ENCODE measurements at places on chromosomes 13 and 19. TPM values are rescaled to one million over a fixed set of nuclear protein-coding genes. Genes with fewer than 3 reads are reported as not detected.

DNA sequence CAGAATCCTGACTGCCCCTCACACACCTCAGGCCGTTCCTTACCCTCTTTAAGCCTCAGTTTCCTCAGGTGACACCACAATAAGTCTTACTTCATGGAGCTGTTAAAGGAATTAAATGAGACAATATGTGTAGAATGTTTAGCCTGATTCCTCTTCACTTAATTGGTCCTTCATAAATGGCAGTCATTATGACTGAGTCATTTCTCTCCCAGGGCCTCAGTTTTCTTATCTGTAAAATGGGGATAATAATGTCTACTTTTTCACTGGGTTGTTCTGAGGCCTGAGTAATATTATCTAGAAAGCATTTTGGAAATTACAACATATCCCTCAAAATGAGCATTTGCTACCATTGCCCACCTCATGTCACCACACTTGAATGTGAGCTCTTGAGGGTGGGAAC, 21.6 kb downstream of the POU2F2 start:
- no peak for DNase-seq

DNA sequence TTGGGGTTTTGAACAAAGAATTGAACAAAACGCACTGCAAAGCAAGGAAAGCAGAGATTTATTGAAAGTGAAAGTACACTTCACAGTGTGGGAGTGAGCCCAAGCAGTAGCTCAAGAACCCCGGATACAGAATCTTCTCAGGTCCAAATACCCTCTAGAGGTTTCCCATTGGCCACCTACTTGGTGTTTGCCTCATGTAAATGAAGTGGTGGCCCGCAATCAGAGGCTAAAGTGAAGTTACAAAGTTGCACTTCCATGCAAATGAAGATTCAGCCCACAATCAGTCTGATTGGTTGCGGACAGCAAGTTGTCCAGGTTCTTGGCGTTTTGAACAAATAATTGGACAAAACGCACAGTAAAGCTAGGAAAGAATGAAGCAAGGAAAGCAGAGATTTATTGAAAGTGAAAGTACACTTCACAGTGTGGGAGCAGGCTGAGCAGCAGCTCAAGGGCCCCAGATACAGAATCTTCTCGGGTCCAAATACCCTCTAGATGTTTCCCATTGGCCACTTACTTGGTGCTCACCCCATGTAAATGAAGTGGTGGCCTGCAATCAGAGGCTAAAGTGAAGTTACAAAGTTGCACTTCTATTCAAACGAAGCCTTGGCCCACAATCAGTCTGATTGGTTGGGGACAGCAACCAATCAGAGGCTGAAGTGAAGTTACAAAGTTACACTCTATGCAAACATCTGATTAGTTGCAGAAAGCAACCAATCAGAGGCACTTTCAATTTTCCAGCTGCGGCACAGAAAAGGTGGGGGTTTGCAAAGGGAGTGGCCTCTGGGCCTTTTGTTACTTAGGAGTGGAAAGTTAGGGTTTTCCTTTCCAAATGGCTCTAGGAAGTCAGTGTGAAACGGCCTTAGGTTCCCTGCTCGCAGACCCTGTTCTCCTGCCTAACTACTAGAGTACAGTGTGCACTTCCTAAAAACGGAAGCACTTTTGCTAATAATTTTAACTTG, 4.8 kb upstream of the TM9SF2 start:
- no peak for DNase-seq

GRCh38 chr19:48826606-48827020, 9.7 kb downstream of the HSD17B14 start:
- DNase-seq: no peak

DNA sequence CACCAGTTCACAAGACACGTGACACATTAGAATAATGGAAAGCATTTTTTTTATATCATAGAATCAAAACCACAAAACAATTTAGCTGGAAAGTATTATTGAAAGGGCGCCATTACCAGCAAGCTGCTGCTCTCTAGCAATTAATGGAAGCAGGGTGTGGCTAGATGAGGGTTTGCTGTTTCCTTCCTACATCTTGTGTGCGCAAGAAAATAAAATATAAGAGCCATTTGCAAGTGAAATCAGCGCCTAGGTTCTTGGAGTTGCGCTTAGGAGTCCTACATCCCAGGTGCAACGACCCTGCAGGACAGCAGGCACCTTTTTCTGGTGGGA, 140.9 kb downstream of the ZNF536 start:
- no peak for DNase-seq

DNA sequence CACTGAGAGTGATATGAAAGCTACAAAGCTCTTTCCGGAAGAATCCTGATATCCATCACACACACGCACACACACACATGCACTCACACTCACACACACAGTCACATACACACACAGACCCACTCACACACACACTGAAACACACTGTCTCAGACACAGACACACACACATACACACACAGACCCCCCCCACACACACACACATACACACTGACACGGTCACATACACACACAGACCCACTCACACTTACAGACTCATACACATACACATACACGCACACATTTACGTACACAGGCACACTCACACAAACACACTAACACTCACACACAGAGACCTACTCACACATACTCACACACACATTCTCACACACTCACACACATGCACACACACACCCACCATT, 58.6 kb downstream of the LIG4 start:
- DNase-seq: no peak

- no peak for DNase-seq
Observed at GRCh38 chr13:42477596-42478190, 96.3 kb upstream of the TNFSF11 start.

- no peak for DNase-seq
Observed at GRCh38 chr13:110392510-110393240, 85.6 kb downstream of the COL4A2 start.

DNA sequence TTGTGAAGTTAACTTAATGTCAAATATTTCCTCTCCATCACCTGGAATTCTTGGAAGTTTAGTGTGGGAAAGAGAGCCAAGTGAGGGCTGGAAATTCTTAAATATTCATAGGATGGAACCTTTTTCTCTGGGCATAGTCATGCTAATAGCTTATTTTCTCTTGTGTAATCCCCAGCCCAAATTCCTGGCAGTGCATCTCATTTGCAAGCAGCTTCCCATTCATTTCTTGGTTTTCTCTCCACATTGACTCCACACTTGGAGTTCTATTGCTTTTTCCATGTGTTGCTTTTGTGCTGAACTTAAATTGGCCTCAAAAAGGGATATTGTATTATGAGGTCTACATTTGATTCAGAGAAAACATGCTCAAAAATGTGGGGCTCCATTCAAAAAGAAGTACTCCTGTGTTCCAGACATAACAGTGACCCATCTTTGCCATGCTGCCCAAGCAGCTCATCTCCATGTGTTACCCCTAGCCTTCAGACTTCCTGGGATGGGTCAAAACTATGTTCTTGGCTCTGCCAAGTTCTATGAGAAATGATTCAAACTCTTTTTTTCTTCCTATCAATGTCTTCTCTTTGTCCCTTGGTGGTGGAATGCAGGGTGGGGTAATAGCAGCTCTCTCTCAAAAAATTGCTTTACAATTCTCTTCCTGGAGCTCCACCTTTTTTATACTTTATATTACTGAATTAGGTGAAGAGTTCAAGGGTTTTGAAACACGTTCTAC, 2471.5 kb downstream of the PCDH9 start:
- no peak for DNase-seq

DNA sequence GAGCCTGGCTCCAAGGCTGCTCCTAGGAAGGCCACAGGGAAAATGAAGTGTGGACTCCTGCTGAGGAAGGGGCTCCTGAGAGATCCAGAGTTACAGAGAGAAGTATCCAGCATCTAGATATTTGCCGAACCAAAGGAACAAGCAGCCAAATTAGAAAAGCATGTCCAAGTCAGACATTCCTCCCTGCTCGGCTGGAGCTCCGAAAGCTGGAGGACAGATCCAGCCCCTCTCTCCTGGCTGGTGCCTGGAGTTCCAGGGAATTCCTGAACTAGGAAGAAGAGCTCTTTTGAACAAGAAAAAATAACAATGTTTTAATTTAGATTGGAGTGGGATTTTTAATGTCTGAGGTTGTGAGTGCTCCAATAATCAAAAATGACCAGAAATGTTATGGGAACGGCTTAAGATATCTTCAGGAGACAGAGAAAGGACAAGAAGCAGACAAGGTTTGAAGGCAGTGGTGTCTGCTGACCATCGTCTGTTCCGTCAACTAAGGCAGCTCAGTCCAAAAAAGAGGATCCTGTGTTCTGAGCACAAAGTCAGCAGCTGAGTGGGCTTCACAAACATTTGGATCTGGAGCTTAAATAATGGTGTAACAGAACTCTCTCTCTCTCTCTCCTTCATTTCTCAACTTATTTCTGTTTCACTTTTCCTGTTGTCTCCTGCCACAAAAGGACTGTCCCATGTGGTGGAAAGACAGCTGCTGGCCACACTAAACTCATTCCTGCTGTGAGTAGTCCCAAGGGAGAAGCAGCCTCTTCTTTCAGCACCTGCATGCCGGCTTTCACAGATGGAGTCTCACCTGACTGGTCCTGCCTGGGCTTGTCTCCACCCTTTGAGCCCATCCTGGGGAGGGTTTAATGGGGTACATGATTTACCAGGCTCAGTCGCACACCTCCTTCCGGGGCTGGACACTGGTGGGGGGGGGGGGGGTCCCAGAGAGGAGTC, 31.5 kb upstream of the IRS2 start:
- DNase-seq: no peak

DNA sequence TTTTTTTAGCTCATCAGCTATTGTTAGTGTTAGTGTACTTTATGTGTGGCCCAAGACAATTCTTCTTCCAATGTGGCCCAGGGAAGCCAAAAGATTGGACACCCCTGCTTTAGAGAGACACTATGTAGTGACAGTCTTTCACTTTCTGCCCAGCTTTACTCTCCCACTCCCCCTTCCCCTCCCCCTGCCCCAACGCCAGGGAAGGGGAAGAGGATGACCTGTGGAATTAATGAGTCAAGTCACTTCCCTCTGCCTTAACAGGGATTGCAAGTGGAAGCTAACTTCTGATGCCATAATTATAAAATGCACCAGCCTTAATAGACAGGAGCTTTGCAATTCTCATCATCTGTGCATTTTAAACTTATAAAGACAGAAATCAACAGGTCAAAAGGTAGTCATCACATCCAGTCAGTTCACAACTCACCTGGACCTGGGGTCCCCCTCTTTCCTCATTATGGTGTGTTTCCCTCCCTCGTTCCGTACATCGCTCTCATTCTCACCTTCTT, 1.6 kb downstream of the ZNF415 start:
- no peak for DNase-seq

DNA sequence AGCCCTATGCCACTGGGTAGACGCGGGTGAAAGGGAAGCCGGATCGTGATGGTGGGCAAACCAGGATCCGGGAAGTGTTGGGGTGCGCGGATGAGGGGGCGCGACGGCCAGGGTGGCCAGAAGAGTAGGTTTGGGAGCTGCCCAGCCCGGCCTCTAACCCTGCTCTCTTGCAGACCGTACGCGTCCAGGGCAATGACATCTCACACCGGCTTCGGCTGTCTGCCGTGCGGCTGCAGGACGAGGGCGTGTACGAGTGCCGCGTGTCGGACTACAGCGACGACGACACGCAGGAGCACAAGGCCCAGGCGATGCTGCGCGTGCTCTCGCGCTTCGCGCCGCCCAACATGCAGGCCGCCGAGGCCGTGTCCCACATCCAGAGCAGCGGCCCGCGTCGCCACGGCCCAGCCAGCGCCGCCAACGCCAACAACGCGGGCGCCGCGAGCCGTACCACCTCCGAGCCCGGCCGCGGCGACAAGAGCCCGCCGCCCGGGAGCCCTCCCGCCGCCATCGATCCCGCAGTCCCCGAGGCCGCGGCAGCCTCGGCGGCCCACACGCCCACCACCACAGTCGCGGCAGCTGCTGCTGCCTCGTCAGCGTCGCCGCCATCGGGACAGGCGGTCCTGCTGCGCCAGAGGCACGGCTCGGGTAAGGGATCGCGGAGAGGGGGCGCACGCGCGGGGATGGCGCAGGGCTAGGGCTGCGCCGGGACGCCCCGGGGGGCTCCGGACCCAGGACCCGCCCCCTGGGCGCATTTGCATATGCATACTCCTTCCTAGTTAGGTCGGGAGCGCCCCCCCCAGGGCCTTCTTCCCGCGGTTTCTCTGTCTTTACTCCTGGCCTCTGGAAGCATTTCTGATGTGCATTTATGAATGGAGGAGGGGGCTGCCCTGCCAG, 4.1 kb downstream of the VSTM2B start:
- no peak for DNase-seq

DNA sequence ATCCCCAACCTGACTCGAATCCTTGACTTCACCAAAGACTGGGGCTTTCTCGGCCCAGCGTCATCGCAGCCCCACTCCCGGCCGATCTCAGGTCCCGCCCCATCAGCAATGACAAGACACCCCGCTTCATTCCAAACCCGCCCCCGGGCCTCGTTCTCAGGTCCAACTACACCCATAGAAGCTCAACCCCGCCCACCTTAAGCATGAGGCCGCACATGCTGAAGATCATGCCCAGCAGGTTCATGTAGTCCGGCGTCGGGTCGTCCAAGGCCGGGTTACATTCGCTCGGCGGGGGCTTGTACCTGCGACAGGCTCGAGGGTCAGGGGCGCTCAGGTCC, 2.3 kb downstream of the WDR83 start:
- no peak for DNase-seq

- no peak for DNase-seq
Observed at GRCh38 chr13:95573221-95573620, 20.7 kb downstream of the CLDN10 start.

GRCh38 chr13:101258509-101258908, 157.8 kb downstream of the NALCN start:
- DNase-seq: no peak

- no peak for DNase-seq
Observed at GRCh38 chr19:12782174-12782423, 6.7 kb upstream of the HOOK2 start.

DNA sequence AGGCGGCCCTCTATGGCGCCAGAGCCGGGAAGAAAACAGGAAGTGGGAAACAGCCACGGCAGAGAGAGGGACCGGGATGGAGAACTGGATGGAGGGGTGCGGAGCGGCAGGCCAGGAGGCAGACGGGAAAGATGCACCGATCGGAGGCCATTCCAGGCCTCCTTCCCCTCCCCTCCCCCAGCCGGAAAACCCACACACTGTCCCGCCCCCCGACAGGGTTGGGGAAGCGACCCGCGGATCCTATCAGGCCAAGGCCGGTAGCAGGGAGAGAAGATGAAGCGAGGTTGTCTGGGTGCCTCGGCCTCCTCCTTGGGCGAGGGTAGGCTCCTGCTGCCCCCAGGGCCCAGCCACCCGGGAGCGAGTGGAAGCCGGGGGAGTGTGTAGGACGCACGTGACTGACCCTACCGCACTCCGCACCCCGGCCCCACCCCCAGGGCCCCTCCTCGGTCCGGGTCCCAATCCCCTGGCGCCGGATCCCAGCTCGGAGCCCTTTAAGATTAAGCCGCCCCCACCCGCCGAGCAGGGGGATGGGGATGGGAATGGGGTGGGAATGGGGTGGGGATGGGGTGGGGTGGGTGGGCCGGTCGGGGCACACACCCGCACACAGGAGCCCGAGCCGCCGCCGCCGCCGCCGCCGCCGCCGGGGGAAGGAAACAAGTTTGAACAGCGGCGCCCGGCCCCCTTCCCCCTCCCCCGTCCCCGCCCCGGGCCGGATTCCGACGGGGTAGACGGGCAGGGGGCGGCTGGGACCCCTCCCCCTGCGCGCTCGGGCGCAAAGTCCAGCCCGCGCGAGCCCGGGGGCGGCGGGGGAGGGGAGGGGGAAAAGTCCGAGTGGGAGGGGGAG, 1.5 kb downstream of the ERF start:
- DNase-seq: no peak

- DNase-seq: no peak
Observed at GRCh38 chr13:99018418-99019180, 40.7 kb upstream of the DOCK9 start.

PTGIR gene
- polyA plus RNA-seq: 1.5 TPM

ZNF583 gene
- 10.3 TPM for polyA plus RNA-seq

ZNF443 gene
- 9.9 TPM for polyA plus RNA-seq

WDR87 gene
- not detected for polyA plus RNA-seq

NFILZ gene
- polyA plus RNA-seq: not detected

KIR3DL1 gene
- polyA plus RNA-seq: not detected

EXOC3L2 gene
- polyA plus RNA-seq: 4.4 TPM

Data from left renal pelvis (tissue), 4 donors.